ENCODE measurements at places on chromosomes 12 and 14.

- DNase-seq: no peak
Observed at GRCh38 chr14:74609721-74610120, 2.3 kb downstream of the LTBP2 start.

GRCh38 chr12:88202500-88202899, 60.4 kb downstream of the TMTC3 start:
- no peak for DNase-seq

GRCh38 chr14:103508521-103509329, 13.9 kb downstream of the CKB start:
- no peak for DNase-seq

GRCh38 chr12:115830633-115831032, 446.9 kb downstream of the MED13L start:
- no peak for DNase-seq

DNA sequence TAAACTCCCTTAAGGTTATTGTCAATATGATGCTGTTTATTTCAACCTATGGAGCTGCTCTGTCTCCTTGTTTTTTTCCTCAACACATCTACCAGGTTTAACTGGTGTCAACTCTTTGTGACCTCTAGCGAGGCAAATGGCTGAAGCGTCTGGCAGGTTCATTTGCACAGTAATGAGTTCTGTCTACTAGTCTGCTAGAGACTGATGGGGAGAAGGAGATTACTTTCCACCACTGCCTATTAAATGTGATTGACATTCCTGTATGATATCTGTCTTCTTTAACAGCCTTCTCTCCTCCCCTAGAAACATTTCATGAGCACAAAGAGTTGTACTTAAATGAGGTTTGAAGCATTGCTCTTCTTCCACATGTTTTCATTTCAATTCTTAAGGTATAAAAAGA, 253.7 kb downstream of the SLC6A15 start:
- no peak for DNase-seq

DNA sequence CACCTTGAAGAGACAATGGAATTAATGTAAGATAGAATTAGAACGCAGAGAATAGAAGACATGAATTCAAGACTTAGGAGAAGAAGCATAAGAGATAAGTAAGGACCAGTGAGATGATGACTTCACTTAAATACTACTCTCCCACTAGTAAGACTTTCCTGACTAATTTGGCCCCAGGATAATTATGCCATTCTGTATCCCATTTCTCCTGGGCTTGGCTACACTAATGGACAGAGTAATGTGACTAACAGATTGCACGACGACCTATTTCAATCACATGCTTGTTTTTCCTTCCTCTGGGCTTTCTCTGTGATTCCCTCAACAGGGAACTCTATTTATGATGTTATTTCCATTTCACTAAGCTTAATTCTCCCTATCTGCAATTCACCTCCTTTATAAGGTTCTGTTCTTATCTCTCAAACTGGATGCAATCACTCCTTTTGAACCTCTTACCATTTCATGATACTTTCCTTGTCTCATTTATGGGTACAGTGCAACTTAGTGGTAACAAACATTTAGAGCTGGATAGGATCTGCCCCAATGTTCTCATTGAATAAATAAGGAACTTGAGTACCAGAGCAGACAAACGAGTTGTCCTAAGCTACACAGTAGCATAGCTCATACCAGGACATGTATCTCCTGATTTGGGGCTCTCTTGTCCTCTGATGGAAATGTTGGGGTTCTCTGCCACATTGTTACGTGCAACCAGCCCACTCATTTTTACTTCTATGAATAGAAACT, 102.7 kb downstream of the BTG1 start:
- DNase-seq: no peak

- no peak for DNase-seq
Observed at GRCh38 chr14:105015242-105015641, 5.6 kb downstream of the CDCA4 start.

GRCh38 chr12:84058136-84058535, 854.5 kb downstream of the SLC6A15 start:
- DNase-seq: no peak

DNA sequence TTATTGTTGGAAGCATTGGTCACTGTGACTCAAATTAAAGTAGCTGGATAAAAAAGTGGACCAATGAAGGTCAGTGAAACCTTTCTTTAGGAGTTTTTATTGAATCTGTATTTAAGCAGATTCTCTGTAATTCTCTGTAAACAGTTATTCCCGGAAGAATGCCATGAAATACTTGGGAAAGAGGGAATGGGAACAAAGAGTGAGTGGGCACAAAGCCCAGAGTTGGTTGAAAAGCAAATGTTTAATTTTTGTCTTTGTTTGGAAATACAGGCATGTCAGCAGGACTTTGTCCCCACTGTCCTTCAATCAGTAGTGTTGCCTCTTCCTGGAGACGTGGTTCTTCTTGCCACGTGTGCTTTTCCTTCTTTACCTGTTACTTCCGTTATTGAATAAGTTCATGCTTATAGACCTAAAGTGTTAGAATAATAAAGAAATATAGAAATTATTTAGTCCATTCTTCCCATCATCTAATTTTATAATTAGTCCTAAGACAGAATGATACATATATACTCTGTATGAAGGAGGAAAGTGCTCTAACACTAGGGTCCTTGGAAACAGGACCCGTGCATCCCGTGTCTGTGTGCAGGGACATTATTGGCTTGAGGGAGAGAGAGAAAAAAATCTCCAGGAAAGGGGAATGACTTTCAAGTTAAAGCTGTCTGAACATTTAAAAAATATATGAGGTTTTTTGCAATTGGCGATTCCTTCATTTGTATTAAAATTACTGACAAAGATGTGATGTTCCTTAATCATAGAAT, 2.0 kb upstream of the ANG start:
- no peak for DNase-seq

GRCh38 chr14:84554136-84554535, 975.8 kb upstream of the FLRT2 start:
- no peak for DNase-seq

DNA sequence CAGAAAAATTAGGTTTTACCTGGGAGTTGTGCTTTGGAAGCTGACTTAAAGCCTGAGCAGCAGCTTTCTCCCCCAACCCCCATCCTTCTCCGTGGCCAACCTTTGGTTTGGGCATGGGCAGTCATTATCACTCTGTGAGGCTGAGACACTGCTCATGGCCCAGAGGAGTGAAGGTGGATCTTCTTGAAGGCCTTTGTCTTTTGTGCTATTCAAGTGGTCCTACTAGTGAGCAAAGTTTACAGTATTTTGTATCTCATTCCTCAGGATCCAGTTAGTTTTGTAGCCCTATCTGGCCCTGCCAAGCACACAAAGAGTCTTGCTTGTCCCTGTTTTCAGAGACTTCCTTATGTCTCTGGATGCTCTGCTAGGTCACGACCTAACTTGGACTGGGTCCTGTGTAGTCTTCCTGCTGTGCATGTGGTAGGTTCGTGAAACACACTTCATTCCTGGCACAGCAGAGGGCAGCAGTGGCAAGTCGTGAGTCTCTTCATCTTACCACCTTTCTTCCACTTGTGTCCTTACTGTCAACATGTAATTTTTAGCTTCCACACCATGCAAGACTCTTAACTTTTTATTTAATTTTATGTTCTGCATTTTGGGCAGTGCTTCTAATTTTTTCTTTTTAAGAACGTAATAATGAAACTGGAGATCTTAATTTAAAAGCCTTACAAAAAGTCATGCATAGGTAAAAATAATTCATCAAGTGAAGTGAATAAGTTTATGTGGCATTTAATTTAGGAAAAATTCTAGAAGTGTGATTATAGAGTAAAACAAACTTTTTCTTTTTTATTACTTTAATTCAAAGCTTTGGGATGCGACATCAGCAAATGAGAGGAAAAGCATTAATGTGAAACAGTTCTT, 53.7 kb downstream of the APAF1 start:
- DNase-seq: no peak

- DNase-seq: no peak
Observed at GRCh38 chr14:100618763-100619320, 31.6 kb upstream of the BEGAIN start.

DNA sequence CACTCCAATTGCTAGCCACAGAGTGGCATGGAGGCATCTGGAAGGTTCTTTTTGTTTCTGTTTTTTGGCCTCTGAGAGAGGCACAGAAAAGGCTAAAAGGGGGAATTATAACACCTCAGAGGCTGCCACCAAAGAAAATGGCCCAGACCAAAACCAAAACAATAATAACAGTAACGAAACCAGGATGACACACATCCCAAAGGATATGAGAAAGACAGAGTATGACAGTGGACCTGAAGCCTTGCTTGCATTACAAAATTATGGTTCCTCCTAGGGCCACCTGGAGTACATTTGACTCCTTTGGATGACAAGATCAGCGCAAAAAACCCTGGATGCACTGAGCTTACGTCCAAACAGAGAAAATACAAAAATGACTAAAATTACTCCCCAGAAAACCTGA, 152.7 kb downstream of the AEBP2 start:
- DNase-seq: no peak

GRCh38 chr12:26195250-26195640, at the start of gene SSPN:
Gene SSPN (plus strand): TSS chr12:26195573. CDS start chr12:26195673, 100 bp downstream.
- no peak for DNase-seq

- no peak for DNase-seq
Observed at GRCh38 chr12:104059963-104060362, 4.4 kb upstream of the HCFC2 start.
